ENCODE measurements at places on chromosomes 1 and 21.

GRCh38 chr1:202571719-202572339 is 138.4 kb downstream of the SYT2 start:
- DNase-seq = peak; percentile 16

DNA sequence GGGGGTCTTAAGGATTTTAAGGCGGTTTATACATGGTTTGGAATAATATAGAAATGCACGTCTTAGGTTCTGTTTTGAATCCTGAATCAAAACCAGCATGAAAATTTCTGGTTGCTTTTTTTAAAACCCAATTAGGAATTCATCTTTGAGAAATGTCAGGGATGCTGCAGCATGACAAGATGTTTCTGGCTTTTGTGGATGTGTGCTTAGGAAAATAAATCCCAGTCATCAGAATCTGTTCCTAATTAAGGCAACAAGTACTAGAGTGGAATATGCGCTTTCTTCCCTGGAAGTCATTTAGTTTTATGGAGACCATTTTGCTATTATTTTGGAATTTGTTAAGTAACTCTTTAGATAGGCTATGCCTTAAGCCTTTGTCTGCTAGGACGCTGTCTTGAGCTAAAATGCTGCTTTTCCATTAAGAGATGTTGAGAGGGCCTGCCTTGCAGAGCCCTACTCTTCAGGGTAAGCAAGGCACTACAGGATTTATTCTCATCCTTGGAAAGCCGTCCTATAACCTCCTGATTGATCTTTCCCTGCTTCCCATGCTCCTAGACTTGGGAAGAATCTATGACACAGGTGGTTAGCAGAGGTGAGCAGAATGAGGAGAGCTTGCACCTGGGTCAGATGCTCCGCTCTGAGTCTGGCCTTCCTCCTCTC is 332.8 kb downstream of the DISC1 start:
- DNase-seq = no peak

GRCh38 chr1:230285351-230285750 is 140.8 kb downstream of the PGBD5 start:
- no peak for DNase-seq

DNA sequence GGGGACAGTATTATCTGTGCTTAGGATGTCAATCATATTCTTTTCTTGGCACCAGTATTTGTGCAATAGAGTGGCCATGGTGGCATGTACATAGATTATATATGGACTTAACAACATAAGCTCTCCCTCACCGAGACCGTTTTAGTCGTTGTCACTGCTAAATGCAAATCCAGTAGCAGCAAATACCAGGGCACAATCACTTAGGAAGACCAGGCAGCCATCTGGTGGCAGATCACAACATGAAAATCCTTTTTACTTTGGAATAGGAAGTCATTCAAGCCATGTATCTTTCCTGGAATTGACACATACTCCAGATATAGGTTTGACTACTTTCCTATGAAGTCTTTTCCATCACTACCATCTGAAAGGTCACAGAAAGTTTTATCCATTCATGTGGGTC is 53.2 kb upstream of the C1orf87 start:
- DNase-seq = no peak

GRCh38 chr21:41597227-41597626 is 89.3 kb upstream of the TMPRSS2 start:
- no peak for DNase-seq

- no peak for DNase-seq
Measured at GRCh38 chr1:161199506-161200139, 769 bp upstream of the ADAMTS4 start.

DNA sequence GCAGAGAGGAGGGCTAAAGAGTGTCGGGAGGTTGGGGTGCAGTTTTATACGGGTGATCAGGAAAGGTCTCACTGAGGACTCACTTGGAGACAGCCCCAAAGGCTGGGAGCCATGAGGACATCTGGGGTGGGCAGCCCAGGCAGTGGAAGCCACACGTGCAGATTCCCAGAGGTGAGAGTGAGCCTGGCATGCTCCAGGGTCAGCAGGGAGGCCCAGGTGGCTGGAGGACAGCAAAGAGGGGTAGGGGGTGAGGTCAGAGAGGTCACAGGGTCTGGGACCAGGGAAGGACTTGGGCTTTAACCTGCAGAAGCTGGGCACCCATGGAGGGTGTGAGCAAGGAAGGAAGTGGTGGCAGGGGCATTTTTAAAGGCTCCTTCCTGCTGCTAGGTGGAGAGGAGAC is 481.7 kb downstream of the MATN1 start:
- no peak for DNase-seq

DNA sequence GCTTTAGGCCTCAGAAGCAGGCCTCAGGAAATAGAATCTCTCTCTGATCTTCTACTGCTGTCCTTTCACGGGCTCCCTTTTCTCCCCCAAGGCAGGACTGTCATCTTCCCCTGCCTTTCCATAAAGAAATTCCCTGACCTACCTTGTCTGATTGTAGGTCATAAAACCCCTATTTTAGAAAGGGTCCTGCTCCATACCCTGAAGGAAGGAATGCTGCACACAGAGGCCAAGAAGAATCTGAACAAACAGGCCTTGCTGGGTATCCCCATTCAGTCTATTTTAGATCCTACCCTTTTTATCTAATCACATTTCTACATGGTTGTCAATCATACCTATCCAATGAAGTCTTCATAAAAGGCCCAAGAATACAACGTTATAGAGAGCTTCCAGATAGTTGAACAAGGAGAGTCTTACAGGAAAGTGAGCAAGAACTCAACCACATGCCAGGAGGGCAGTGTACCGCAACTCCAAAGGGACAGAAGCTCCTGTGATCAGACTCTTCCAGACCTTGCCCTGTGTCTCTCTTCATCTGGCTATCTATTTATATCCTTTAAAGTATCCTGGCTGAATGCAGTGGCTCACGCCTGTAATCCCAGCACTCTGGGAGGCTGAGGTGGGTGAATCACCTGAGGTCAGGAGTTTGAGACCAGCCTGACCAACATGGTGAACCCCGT is 93.1 kb downstream of the SLC16A1 start:
- no peak for DNase-seq

DNA sequence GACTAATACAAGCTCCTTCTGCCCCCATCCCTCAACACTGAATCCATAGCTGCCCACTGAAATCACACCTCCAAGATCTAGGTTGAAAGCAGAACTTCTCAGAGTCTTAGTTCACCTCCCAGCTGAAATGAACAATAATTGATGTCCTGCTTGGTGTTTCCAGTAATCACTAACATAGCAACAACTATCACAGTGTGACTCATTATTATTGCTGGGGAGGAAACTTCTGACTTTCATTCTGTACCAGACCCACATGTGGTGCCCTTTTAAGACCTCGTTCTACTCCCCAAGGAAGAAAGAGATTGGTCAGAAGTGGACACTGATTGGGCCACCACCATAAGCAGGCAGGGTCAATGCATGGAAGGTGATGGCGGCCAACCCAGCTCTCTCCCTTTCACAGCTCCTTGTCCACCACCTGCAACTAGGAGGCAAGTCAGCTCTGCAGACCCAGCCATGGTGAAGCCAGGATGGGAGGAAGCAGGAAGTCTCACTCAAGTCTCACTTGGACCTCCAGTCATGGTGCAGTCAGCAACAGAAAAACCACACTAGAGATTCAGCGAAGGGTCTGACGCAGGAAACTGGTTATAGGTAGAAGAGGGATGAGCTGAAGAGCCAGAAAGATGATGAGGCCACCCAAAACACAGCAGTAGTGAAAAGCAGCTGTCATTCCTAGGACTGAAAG is 720.2 kb downstream of the PTPRU start:
- no peak for DNase-seq

GRCh38 chr1:207223162-207223561 is 98.3 kb upstream of the CD55 start:
- DNase-seq = no peak

DNA sequence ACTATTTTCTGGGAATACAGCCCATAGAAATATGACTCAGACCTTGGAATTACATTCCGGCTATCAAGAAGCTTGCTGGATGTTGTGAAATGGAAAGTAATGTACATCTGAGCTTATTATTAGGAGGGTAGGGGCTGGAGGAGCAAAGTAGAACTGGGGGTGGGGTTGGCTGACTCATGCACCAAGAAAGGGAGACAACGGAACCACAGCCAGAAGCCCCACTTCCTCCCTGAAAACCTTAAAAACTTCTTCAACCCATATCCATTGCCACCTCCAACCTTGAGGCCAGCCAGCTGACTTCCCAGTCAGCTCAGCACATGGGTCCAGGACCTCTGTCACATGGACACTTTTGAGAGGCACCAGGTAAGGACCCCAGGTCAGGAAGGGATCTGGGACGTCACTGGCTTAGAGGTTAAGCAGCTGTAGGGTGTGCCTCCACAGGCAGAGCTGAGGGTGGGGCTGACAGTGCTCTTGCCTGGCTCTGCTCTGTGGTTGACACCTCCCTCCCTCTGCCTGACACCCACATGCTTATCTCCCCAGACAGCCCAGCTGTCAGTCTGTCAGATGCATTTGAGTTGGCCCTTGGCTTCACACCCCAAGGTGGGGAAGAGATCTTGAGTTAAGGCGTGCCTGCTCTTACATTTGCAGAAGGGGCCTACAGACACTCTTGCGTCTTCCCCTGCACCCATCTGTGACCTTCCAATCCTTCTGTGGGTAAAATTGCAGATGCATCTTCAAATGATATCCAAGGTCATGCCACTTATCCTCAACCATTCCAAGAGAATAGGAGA is 5.7 kb upstream of the ZNF683 start:
- no peak for DNase-seq

DNA sequence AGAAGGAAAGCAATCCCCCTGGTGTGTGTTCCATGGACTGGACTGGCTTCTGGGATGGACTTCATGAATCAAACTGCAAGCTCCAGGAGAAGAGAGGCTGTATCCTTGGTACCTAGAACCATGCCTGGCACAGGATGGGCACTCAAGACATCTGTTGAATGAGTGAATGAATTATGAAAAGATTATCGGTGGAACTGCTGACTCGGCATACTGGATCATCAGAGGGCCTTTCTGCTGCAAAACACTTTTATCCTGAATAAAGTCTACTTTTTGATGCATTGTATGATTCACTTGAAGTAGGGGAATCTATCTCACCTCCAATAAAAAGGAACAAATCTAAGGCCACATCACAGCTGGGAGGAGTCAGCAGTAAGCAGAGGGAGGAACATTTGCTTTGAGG is 42.9 kb downstream of the DDX20 start:
- DNase-seq = no peak

GRCh38 chr1:6271554-6271953 is 10.7 kb upstream of the GPR153 start:
- no peak for DNase-seq

GRCh38 chr21:35852820-35853219 is 207.5 kb downstream of the SETD4 start:
- DNase-seq = no peak

DNA sequence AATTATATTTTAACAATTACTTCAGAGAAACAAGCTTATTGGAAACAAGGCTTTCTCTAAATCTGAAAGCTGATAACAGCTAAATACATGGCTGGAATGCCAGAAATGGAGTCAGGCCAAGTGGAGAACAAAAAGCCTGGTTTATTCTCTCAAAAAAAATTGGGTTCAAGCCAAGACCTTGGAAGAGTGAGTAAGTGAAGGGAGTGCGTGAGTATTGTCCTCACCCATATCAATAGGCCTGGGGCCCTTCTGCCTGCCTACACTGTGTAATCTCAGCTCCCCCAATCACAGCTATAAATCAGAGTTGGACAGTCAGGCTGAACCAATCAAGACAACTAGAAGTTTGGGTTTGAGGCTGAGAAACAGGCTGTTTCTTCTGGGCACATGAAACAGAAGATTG is 7.4 kb downstream of the KYAT3 start:
- no peak for DNase-seq

DNA sequence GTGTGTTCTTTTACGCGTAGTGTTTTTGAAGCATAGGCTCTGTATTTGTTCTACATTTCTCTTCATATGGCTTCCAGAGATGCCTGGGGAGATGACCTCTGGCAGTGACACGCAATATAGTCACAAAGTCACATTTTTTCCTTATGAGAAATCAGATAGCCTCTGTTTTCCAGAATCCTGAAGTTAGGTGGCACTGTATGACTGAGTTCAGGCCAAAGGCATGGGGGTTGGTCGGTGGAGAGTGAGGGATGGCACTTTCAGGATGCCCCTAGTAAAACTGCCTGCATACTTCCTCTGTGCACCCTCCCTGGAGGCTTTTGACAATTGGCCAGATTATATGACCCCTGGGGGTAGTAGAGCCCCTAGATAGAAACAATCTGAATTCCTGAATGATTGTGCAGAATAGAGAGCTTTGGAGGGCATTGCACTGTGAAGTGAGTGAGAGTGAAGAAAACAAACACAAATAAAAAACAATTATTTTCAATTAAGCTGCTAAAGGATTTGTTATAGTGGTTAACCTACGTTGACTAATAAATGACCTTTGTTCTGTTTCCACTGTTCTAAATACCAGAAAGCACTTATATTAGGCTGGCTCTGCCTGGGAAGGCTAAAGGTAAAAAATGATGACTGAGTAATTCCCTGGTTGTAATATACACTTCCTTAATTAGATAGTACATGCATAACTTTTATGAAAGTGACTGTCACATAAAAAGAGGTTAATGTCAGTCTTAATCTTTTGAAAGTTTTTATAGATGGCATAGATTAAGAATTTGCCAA is 1660.8 kb downstream of the PLA2G4A start:
- no peak for DNase-seq

DNA sequence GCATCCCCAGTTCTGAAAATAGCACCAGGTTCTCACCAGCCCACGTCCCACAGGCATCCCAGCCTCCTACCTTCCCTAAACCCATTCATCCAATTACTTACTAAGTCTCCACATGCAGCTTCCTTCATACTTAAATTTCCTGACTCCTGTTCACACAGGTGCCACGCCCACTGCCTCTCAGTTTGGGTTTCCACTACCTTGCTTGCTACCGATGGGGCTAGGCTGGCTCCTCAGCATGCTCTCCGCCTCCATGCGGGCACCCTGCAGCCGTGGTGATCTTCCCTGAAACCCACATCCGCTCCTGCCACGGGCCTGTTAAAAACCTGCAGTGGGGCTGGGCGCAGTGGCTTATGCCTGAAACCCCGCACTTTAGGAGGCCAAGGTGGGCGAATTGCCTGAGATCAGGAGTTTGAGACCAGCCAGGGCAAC is 70.4 kb upstream of the ANGPTL1 start:
- DNase-seq = no peak

GRCh38 chr21:42406866-42407265 is 3.2 kb downstream of the UBASH3A start:
- DNase-seq = no peak

GRCh38 chr21:28742527-28742926 is 250.2 kb downstream of the LTN1 start:
- no peak for DNase-seq

- DNase-seq = no peak
Measured at GRCh38 chr1:107139833-107140702, 771 bp upstream of the NTNG1 start.

- no peak for DNase-seq
Measured at GRCh38 chr21:42570841-42571387, 57.3 kb downstream of the SLC37A1 start.

DNA sequence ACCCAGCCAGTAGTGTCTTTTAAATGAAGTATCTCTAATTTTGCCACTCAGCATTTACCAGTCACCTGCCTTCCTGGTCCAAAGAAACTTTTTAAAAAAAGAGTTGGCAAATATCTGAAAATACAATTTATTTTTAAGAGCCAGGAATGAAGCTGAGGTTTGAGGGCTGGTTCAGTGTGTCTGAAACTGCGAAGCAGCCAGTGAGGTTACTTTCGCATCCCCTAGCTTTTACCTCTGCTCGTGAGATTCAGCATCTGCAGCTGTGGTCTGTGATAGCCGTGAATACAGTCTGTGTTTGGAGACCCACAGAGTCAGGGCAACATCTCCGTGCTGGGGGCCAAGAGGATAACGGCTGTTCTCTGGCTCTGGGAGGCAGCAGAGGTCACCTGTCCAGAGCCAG is 21.3 kb upstream of the KCNAB2 start:
- no peak for DNase-seq
